ENCODE measurements at places on chromosomes 13 and 19. TPM values are rescaled to one million over a fixed set of nuclear protein-coding genes. Genes with fewer than 3 reads are reported as not detected.
A peak's percentile ranks its signal among the peaks of the same experiment; 100 is the strongest.

DNA sequence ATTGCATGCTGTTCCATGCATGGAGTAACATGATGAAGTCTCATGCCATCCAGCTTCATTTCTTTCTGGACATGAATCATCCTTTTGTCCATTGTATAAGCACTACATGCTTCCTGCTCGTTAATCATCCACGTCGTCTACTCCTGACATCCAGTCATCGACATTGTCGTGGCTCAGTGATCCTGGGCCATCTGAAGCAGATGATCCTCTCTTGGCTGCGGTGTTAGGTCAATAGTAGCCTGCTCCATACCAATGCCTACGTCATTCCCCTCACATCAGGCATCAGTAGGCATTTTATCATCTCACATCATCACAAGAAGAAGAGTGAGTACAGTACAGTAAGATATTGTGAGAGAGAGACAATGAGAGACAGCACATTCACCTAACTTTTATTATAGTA, 7.9 kb upstream of the MYO16 start:
- no peak for DNase-seq

GRCh38 chr13:48631441-48631840, 22.3 kb upstream of the CYSLTR2 start:
- DNase-seq: no peak

DNA sequence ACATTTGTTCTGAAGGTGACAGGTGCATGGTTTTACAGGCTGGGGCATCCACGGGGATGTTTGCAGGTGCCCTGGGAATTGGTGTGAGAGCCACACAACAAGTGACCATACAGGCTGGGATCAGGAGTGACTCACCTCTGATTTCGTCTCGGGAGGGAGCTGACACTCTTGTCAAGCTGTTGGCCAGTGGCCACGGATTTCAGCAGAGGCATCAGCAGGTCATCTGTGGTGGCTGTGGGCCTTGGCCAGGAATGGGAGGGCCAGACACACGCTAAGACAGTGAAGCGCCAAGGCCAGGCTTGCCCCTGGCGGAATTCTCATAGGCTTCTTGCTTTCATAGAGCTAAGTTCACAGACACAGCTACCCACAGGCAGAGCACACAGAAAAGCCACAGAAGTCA, 108.6 kb downstream of the HSPH1 start:
- no peak for DNase-seq

DNA sequence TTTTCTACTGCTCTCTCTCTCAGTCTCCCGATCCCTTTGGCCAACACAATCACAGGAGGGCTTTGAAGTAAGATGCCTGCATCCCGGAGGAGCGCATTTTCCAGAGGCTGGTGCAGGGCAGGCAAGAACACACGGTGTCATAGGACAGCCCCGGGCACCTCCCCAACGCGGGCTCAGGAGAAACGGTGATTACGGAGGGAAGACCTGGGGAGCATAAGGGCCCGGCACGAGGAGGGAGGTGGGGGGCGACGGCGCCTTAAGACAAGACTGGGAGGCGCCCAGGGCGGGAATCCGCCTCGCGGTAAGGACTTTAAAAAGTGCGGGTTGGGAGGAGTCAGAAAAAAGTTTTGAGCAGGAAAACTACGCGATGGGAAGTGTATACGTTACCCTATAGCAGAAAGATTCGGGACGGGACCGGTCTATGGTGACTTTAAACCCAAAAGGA, 18.7 kb upstream of the ZNF888 start:
- DNase-seq: peak; percentile 39

DNA sequence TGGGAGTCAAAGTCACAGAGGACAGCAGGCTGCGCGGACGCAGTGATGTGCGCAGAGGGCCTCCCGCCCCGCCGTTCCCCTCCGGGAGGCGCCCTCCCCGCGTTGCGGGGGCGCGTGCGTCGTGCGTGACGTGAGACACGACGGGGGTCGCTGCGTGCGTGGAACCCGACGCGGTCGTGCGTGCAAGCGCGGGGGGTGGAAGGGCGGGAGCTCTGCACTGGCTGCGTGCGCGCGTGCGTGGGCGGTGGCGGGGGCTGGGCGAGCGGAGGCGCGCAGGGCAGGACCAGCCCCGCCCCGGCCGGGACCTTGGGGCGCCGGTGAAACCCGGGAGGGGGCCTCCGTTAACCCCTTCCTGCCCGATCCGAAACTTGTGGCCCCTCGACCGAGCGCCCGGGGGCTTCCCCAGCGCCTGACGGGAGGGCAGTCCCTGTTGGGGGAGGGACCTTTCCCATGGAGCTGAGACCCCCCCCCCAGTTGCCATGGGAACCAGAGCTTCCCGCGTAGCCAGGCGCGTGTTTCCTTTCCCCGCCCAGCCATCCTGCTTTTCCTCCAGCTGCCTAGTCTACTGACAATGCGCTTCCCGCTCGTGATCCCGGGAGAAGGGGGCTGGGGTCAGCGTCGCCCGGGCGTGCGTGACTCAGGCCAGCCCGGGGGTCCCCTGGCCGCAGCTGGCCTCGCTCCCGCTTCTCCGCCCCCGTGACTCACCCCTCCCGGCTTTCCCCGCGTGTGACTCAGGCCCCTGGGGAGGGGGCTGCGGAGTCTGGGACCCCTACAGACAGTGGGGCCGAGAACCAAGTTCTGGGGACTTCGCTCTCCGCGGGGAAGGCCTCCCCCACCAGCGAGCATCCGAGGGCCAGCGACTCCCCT, 7.3 kb upstream of the HOOK2 start:
- DNase-seq: peak; percentile 87

DNA sequence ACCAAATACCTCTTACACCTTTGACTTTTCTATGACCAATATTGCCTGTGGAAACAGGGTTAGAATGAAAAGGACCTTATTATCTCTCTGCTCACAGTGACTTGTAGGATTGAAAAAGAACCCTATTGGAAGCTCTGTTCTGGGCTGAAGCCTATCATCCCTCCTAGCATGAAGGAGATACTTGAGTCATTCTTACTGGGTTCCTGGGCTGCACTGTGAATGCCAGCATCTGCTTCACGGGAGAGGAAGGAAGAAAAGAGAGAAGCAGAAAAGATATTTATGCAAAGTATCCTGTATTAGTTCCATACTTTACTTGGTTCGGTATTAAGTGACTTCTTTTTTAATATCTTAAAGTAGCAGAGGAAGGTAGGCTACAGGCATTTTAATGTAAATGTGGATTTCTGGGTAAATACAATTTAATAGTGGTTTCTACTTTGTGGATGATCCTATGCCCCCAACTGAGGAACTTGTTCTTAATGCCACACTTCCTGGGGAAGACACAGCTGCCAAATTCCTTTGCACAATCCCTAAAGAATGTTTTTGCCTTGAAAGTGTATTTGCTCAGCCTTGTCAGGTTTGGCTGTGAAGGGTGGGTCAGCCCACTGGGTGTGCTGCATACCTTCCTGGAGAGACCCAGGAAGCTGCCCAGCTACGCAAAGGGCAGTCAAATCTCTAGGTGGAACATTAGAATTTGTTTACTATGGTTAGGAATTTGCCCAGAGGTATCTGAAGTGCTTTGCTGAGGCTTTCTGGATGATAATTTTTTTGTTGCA, 13.7 kb upstream of the SCEL start:
- no peak for DNase-seq

DNA sequence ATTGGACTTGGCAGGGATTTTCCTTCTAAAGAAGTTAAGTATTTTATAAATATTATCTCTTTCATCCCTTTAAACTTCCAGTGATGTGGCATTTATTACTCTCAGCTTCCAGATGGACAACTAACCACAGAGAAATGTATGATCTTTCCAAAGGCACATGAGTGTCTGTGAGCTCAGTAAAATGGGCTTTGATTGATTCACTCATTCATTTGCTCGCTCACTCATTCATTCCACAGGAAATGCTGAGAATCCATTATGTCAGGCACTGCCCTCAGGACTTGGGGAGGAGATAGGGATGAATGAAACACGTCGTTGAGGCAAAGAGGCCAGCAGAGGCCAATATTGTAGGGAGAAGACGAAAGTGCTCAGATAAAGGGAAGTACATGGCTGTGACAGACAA, 359.3 kb downstream of the EFNB2 start:
- no peak for DNase-seq

- DNase-seq: no peak
Measured at GRCh38 chr13:113996912-113997745, 23.3 kb upstream of the C13orf46 start.

DNA sequence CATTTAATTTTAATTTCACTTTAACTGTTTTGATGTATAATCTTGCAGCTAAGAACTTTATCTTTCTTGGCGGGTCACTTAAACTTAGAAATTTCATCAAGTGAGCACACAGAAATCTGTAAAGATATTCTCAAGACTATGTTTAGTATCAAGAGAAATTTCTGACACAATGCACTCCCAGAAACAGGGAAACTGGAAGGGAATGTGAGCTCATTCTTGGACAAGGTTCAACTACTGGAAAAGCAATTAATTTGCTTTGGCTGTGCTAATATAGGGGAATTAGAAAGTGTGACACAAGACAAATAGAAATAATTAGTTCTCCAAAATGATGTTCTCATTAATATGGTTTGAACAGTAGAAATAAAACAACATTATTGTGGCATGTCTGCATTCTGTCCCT, 402.3 kb downstream of the DACH1 start:
- DNase-seq: no peak

DNA sequence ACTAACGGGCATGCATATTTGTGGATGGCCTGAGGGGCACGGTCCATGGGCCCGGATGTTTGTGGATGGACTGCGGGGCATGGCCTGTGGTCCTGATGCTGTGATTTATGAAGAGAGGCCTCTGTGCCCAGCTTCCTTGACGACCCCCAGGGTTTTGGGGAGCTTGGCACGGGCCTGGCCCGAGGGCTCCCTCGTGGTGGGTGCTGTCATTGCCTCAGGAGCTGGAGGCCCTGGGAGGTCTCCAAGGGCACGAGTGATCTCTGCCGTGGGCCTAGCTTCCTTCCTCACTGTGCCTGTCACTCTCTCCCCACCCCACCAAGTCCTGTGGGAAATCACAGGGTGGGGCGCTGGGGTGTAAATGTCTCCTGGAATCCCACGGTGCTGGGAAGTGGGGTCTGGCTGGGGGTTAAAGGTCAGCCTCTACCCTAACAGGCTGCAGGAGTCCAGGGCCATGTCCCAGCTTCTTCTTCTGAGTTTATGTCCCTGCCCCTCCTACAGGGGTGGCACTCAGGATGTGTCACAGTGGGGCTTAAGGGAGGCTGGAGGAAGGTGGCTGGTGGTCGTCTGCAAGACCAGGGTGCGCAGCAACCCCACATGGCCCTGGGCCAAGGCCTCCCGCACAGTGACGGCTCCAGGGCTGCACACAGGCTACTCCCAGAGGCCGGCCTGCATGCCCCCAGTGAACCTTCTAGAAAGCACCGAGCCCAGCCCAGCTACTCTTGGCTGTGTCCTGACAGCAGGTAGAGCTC, 27.6 kb upstream of the RANBP3 start:
- DNase-seq: no peak

- DNase-seq: no peak
Measured at GRCh38 chr19:49895566-49896297, 955 bp downstream of the IL4I1 start.

RASIP1 gene
- 0.26 TPM for total RNA-seq

SYCN gene
- total RNA-seq: not detected

ZNF132 gene
- total RNA-seq: 6.0 TPM

SLC15A1 gene
- not detected for total RNA-seq

ZNF773 gene
- total RNA-seq: 8.4 TPM
